ENCODE measurements at places on chromosomes 2 and 18.
A peak's percentile ranks its signal among the peaks of the same experiment; 100 is the strongest.

- no peak for DNase-seq
These were observed 28.1 kb downstream of the GFPT1 start for GRCh38 chr2:69358914-69359313.

DNA sequence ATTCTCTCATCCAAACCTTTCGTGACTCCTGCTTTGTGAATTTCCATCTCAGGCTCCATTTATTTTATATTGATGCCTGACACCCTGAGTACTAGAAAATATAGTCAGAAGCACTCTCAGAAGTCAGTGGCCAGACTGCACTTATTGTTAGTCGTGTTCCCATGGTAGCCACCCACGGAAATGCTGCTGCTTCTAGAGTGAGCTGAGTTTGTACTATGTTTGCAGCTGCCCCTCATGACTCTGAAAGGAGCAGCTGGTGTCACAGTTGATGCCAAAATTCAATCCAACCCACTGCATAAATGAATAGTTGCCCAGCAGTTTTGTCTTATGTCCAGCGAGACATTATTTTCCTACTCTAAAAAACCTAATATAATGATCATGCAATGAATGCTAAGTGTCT is 265.2 kb upstream of the SPHKAP start:
- no peak for DNase-seq

- no peak for DNase-seq
These were observed 42.4 kb downstream of the CYP27C1 start for GRCh38 chr2:127177617-127178263.

DNA sequence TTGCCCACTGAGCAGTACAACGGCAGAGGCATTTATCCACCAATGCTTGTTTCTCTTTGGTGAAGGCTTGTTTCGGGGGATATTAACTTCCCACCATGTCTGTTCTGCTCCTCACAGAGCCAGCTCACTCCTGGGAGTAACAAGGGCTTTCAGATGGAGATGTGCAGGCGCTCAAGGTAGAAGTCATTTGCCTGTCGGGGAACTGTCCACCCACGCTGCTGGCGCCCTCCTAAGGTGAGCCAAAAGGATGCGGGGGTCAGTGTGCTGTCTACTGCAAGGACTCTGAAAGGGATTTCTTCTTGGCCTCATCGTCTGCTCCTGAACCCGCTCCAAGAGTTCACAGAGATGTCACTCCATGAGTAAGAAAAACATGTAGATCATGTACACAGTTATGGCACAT is 57.0 kb upstream of the CYRIA start:
- no peak for DNase-seq

DNA sequence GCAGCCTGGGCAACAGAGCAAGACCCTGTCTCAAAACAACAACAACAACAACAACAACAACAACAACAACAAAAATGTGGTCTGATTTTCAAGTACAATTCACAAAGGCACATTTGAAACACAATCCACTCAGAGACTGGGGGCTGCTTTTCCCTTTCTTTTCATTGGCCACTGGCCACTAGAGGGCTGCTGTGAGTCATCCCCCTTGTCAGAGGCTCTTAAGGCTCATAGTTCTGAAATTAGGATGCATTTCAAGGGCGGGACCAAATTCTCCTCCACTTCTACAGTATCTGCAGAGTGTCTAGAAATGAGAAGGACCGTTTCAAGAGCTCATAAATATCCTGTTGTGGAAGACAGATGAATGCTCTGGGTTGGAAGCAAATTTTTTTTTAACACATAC is 285.4 kb downstream of the NRXN1 start:
- DNase-seq = no peak

DNA sequence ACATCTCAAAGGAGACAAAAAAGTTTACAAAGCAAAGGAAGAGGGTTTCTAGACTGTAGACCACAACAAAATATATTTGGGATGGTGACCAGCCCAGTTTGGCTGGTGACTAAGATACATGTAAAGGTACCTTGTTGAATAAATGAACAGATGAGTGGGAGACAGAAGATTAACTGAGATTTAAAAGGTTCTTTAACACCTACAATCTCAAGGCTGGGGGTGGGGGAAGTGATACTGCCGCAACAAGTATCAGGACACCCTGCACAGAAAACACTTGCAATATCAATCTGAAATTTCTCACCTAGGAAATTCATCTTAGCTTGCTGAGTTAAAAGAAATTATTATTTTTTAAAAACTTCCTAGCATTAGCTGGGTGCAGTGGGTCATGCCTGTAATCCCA is 8.3 kb downstream of the RNF149 start:
- no peak for DNase-seq

DNA sequence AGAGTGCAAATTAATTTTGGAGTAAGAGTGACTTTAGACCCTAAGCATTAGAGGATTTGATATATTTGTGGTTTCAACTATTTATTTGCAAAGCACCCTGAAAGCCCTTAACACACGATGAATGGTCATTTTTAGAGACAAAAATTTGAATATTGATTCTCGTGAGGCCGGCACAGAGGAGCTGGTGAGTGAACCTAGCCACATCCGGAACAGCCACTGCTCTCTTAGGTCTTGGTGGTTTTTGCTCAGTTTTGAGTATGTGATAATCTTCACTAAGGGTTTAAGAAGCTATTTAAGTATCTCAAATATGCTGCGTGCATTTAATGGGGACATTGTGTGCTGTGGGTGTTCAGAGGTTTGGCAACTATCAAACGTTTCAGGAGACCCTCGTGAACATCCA is 204.8 kb downstream of the TSN start:
- no peak for DNase-seq

DNA sequence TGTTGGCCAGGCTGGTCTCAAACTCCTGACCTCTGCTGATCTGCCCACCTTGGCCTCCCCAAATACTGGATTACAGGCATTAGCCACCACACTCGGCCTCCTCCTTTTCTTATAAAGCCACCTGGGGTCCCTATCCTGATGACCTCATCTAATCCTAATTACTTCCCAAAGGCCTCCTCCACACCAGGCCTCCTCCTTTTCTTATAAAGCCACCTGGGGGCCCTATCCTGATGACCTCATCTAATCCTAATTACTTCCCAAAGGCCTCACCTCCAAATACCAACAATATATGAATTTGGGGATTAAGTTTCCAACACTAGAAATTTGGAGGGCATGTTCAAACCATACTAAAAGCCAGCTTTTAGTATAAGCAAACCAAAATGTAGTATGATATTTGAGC is 9.7 kb upstream of the RMC1 start:
- no peak for DNase-seq

DNA sequence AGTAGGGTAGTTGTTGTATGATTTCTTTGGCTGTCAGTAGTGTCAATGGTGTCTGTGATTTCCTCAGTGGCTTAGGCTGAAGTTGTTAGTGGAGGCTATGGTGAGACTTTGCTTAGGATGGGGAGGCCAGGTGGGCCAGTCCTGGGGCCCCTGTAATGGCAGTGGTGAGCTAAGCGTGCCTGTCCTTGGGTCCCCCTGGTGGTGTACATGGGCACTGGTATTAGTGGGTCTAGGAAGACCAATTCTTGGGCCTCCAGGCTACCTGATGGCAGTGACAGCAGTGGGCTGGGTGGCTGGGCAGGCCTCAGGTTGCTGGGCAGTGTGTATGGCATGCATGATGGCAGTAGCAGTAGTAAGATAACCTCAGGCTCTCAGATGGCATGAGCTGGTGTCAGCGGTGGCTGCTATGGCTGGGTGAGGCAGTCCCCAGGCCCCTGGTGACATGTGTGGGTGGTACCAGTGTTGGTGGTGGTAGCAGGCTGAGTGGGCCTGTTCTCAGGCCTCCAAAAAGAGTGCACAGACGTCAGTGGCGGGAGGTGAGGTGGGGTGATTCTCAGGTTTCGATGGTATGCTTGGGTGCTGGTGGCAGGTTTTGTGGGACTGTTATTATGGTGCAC is 103.2 kb downstream of the KLHL14 start:
- no peak for DNase-seq

- DNase-seq = no peak
These were observed 521.0 kb downstream of the PLCL1 start for GRCh38 chr2:198325359-198325758.

- no peak for DNase-seq
These were observed 52.7 kb upstream of the FZD7 start for GRCh38 chr2:201980946-201981345.

- no peak for DNase-seq
These were observed 83.9 kb downstream of the LYPD1 start for GRCh38 chr2:132586101-132586511.

- no peak for DNase-seq
These were observed 155.2 kb downstream of the ALK start for GRCh38 chr2:29766191-29766590.

GRCh38 chr18:48740851-48741485 is 202.1 kb downstream of the CTIF start:
- no peak for DNase-seq

GRCh38 chr2:217632043-217632442 is 370.8 kb downstream of the TNS1 start:
- DNase-seq = no peak

DNA sequence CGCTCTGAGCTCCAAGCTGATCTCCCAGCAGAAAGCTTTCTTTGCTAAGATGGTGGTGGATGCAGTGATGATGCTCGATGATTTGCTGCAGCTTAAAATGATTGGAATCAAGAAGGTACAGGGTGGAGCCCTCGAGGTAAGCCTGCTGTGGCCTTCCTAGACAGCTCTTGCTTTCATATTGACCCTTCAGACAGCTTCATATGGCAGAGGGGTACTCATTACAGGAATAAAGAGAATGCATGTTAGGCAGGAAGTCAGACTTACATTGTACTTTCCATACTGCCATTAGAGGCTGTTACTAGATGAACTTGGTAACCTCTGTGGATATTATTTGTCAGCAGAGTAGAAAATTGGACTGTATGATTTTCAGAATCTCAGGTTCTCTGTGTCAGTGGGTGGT is 10.5 kb downstream of the CCT7 start:
- DNase-seq = no peak

DNA sequence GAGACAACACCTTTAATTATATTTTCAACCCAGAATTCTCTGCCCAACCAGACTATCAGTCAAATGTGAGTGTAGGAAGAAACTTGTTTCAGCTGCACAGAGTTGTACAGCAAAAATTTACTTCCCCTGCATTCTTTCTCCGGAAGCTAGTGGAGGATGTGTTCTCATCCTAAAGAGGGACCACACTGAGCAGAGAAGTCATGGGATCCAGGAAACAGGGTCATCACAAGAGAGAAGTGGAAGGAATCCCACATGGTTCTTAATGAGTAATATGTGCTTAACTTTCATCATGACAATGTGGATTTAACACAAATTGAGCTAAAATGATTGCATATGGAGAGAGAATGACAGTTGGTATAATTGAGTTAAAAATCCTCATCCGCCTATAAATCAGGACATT is 78.2 kb downstream of the INPP4A start:
- DNase-seq = no peak

- peak; percentile 4 for DNase-seq
These were observed 233.0 kb downstream of the ACTR3 start for GRCh38 chr2:114122930-114123329.

GRCh38 chr2:15242936-15243461 is 318.1 kb downstream of the NBAS start:
- peak; percentile 96 for DNase-seq

DNA sequence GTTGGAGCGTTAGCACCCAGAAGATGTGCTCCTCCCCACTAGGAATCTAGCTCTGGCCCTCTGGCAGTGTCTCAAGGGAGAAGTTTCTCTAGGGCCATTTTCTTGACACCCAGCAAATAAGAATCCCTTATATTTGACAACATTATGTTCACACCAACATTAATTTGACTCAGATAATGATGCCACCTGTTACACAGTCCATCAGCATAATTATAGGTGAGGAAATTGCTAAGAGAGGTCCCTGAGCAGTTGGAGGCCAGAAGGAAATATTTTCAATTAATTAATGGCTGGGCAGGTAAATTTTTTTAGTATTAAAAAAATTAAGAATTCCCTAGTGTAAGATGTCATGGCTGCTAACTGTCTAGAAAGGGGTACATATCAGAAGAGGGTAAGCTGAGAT is 36.5 kb downstream of the PRKCE start:
- no peak for DNase-seq

- no peak for DNase-seq
These were observed 285.6 kb downstream of the GULP1 start for GRCh38 chr2:188577231-188577630.

GRCh38 chr2:204066051-204066450 is 129.5 kb downstream of the ICOS start:
- no peak for DNase-seq

DNA sequence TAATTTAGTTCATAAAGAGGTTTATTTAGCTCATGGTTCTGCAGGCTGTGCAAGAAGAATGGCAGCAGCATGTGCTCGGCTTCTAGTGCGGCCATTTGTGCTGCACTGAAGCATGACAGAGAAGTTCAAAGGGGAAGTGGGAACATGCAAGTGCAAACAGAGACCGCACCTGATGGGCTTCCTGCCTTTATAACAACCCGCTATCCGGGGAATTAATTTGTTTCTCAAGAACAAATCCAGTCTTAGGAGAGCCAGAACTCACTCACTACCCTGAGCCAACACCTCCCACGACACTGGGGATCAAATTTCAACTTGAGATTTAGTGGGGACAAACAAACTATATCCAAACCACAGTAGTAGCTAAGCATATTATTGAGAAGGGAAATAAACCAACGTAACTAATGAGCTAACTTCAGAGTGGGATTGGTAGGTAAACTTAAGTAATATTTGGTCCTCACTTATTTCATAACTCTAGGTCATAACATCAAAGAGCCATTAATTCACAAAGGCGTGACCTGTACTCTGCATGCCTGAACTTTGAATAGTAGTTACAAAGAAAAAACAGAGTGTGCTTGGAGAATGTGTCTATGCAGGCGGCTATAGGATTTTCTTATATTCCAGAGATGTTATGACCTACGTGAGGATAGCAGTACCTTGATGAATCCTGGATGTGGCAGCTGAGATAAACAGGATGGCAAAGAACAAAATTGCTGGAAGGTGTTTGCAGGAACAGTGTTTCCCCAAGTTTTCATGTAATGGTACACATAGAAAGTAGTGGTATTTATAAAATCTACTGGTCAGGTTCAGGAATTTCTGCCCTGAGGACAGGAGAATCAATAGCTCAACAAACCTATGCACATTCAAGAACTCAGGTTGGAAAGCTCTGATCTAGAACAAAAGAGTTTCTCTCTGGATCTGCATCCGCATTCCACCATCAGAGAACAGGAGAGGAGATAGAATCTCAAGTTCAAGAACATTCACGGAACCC is 845.9 kb upstream of the ID2 start:
- peak; percentile 5 for DNase-seq

GRCh38 chr2:238267884-238268680 is 20.3 kb downstream of the PER2 start:
- DNase-seq = no peak

DNA sequence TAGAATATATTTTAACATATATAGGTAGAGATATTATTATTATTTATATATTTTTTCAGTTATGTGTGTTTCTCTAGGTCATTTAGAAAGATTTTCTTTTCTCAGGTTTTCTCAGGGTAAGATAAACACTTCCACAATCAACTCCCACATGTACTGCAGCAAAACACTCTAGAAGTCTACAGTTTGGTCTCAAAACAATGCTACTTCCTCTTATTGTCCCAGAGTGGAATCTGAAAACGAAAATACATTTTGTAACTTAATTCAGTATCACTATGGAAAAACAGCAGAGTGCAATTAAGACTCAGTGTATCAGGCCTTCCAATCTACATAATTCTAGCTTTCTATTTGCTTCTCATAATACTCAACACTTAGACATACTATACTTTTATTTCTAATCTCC is 190.1 kb upstream of the SLC35G4 start:
- DNase-seq = no peak

Data from NCI-H2171 (cell line).